ENCODE measurements at places on chromosomes 7 and 10.

DNA sequence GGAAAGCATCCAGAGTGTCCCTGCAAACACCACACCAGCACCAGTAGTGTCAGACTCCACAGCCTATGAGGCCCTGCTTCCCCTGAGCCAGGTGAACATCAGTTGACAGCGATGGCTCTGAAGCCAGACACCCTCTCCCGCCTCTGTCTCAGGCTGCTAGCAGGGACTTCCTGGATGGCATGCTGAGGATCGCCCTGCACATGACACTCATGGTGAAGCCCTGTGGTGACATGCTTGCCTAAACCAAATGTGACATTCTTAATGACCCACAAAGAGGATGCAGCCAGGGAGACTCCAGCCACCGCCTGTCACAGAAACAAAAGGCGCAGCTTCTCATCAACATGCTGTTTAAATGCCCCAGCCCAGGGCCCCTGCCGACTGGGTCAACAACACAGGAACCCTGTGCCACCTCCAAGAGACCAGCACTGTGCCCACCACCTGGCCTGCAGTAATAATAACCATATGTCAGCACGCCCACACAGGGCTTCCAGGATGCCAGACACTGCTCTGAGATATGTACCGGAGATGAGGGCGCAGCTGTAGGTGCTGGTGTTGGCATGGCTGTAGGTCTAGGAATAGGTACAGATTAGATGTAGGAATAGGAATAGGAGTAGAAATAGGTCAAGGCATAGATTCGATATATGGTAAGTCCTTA, 81.3 kb downstream of the GRID1 start:
- DNase-seq: no peak

- DNase-seq: no peak
Measured at GRCh38 chr7:127904670-127904985, 126.6 kb downstream of the LRRC4 start.

DNA sequence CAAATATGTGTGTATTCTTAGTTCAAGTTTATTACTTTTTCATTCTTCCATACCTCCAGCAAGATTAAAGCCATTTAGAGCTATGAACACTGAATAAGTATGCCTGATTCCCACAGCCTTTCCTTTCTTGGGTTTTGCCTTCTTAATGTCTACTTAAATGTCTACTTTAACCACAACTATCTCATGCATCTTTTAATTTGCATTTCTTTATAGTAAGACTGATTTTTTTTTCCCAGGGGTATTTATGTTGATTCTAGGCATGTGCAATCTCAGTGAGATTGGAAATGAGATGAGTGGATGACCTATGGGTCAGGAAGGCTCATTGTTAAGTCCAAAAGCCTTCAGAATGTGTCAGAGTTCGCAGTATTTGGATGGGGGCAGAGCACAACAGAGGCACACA, 3.6 kb downstream of the PCBD1 start:
- DNase-seq: no peak

DNA sequence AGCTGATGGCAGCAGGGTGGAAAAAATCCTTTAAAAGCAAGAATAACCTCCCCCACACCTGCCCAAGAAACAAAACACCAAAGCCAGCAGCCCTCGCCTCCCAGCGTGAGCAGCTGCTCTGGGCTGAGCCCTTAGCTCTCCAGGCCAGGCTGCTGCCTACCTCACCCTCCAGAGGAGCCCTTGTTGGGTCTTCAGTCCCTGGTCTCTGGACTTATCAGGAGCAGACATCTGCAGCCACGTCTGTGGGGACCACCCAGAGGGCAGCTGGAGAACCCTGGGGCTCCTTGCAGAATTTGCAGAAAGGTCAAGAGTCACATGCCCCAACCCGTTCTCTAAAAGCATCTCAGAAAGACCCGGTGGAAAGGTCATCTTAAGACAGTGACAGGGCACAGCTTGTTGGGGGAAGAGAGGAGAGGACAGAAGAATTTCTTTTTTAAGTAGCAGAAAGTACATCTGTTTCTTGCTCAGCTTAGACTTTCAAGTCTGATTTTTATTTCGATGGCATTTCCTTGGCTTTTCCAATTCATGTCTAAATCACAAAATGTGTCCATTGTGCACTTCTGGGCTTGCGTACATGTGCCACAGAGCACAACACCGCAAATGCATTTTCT, 425.7 kb upstream of the NFE2L3 start:
- DNase-seq: no peak

DNA sequence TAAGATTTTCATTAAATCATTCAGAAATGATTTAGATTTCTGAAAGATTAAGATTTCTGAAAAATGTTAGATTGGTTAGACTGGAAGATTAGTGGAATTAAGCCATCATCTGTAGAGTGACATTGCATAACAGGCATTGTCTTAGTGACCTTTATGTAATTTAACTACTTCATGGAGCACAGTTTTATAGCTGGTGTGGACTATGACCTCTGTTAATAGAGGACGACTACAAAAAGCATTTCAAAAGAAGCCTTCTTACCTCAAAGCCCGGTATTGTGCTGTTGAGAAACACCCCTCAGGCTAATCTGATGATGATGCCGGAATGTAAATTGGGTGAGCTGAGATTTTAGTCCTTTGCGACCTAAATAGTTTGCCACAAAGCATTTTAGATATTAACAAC, 55.6 kb downstream of the GALNT11 start:
- no peak for DNase-seq

DNA sequence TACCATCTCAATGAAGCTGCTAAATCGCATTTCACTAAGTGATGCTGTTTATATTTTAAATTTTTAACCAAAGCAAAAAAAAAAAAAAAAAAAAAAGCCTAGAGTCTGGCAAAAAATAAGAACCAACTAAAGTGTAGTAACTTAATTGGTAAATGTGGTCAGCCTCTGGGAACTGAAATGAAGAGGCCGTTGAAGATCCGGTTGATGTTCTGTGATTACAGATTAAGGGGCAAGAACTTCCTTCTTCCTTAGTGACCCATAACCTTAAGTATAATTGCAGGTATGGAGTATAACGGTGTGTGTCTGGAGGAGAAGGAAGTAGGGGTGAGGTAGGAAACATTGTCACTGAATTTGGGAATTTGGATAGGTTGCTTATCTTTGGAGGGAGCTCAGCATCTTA, 7.7 kb upstream of the SRGN start:
- no peak for DNase-seq

GRCh38 chr10:130750441-130750840, 561.1 kb downstream of the TCERG1L start:
- DNase-seq: no peak

GRCh38 chr10:24209946-24210491, 1.1 kb downstream of the KIAA1217 start:
- DNase-seq: no peak

DNA sequence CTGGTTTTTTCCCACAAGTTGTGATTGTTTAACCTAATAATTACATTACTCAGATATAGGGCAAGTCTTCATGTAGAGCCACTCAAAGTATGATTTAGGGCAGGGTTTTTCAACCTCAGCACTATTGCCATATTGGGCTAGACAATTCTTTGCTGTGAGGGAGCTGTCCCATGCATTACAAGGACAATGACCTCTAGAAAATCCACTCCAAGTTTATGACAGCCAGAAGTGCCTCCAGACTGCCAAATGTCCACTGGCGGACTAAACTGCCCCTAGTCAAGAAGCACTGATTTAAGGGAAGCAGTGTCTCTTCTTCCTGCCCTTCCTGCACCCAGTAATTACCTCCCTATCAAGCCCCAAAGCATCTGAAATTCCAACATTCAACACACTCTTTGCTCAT, 54.4 kb downstream of the ZNF800 start:
- DNase-seq: no peak

DNA sequence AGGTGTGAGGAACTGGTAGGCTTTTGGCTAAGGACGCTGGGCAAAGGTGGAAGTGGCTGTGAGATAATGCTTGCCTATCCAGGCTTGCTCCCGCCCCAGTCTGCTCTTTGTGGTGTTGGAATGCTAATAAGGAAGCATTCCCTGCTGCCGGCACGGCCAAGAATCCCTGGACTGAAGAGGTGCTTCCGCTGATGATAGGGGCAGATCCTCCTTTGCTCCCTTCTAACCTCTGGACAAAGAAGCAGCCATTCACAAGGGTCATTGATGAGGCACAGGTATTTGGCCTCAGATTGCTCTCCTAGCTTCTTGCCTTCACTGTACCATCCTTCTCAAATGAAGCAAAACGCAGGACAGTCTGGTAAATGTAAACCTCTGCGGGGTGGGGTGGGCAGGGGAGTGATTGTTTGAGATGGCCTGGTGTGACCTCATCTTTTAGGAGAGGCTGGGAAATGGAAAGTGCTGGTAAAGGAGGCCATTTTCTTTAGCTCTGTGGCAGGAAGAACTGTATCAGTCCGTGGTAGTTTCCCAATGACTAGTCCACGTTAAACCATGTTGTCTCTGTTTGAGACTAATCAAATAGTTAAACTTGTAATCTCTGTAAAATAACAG, 1.7 kb downstream of the PGAM1 start:
- DNase-seq: no peak

DNA sequence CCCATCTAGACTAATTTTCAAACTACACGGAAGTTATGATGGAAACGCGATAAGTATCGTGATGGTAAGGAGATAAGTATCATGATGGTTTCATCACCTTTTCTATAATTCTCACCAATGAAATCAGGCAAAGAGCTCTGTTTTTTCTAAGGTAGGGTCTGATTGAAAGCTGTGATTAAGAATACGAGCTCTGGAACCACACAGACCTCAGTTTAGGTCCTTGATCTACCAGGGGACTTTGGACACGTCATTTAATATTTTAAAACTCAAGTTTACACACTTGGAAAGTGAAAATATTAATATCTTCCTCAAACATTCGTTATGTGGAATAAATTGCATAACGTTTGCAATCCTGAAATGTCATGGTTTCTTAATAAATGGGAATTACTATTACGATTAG, 538.2 kb upstream of the CELF2 start:
- DNase-seq: no peak
